ENCODE measurements at places on chromosomes 13 and 19.

DNA sequence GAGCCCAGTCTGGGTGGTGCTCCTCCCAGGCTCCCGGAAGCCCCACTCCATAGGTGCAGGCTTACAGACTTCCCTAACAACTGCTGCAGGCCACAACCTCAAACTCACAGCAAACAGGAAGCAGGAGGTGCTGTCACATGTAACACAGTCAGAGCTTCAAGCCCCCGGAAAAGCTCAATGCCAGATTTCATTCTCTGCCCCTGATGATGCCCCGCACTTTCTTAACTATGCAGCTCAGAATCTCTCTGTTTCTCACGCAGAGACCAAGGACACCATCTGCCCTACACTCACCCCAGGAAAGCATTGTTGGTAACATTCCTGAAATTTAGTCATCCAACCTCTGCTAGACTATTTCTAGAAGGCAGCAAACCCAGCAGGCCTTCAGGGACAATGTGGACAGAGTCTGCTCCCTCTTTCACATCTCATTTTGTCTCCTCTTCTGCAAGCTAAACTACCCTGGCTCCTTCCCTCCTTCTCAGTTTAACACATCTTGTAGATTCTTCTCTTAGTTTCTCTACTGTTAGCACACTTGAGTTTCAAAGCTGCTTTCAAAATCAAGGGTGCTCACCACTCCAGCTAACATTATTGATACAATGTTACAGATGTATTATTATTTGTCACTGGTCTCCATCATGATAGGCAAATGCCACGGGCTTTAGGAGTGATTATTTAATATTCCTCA, 162.5 kb downstream of the KCTD12 start:
- peak; percentile 89 for DNase-seq

GRCh38 chr13:66563076-66563475, 667.1 kb downstream of the PCDH9 start:
- DNase-seq = no peak

GRCh38 chr13:21986602-21987001, 315.7 kb downstream of the FGF9 start:
- peak; percentile 43 for DNase-seq

DNA sequence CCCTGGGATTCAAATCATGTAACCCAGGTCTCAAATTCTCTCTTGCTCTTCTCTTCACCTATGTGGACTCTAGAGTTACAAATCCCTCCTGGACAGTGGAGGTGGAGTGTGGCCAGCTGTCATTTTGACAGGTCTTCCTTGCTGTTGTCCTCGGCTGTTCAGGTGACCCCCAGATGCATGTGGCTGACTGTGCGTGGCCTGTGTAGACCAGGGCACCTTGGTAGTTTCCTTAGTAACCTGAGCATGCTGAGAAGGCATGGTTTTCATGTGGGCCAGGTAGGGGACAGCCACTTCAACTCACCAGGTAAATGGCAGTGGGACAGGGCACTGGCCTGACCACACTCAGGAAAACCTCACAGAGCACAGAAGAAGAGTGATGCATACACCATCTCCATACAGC, 155.0 kb upstream of the TSHZ3 start:
- DNase-seq = no peak

- no peak for DNase-seq
Observed at GRCh38 chr19:1026783-1027649, 608 bp downstream of the CNN2 start.

- DNase-seq = no peak
Observed at GRCh38 chr19:48817585-48818124, 6.8 kb upstream of the BCAT2 start.

GRCh38 chr13:111278743-111279652, 41.4 kb upstream of the TEX29 start:
- DNase-seq = no peak

DNA sequence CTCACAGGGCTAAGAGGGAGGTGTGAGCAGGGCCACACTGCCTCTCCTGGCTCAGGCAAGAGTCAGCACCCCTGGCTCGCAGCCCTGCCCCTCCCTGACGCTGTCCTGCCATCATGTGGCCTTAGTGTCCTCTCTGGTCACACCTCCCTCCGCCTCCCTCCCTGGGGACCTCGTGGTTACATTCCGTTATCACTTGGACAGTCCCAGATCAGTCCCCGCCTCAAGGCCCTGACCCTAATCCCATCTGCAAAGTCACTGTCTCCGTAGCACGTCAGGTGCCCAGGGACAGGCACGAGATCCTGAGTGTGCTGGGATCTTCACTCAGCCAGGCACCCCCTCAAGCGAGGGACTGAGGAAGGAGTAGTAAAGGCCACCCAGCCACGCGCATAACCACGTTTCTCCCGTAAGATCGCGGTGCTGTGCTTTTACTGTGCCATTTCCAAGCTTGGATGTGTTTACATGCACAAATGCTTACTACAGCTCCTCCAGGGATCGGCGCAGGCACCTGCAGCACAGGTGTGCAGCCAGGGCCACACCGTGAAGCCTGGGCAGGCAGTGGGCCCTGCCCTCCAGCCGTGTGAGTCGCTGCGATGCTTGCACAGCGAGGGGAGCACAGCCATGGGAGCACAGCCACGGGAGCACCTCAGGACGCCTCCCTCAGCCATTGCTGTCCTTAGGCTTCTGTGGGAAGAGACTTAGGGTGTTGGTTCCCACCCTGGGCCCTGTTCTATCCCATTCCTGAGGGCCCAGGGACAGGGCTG, 10.7 kb upstream of the TMEM255B start:
- DNase-seq = no peak

DNA sequence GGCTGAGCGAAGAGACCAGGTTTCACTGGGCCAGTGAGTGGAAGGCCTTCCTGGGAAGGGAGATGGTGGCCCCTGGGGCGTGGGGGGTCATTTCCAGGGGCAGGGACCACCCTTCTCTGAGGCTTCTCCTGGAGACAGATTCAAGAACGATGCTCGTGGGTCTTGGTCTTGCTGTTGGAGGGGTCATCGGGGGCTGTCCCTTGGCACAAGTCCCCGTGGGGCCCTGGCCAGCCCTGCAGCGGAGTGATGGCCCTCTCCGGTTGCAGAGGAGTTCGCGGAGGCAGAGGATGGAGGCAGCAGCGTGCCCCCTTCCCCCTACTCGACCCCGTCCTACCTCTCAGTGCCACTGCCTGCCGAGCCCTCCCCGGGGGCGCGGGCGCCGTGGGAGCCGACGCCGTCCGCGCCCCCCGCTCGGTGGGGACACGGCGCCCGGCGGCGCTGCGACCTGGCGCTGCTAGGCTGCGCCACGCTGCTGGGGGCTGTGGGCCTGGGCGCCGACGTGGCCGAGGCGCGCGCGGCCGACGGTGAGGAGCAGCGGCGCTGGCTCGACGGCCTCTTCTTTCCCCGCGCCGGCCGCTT, 4.8 kb downstream of the TTC9B start:
- DNase-seq = no peak

- DNase-seq = no peak
Observed at GRCh38 chr19:47475465-47475864, 3.8 kb upstream of the SLC8A2 start.

- peak; percentile 9 for DNase-seq
Observed at GRCh38 chr13:26498656-26499601, 58.6 kb upstream of the WASF3 start.

DNA sequence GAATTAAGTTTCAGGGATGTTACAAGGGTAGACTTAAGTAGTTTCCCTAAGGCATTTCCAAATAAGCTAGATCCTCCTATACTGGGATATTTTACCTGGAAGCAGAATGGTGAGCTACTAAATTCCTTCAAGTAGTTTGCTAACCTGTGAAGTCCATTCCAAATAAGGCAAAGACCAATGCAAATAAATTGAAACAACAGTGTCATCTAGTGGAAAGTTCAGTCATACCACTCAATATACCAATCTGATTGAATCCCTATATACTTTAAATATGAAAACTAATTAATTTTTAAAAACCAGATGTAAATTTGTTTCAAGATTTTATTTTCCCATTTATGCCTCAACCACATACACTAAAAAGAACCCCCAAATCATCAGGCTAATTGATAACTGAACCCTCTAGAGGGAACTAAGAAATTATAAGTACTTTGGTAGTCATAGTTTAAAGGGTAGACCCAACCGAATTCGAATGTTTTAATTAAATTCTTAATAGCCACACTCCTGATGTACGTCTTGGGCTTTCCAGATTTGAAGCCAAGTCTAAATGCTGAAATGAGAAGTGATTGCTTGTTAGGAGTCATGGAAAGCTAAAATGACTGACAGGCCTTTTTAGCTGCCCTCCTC, 223.7 kb downstream of the TBC1D4 start:
- peak; percentile 55 for DNase-seq

- peak; percentile 100 for DNase-seq
Observed at GRCh38 chr19:58543826-58544590, at the start of gene TRIM28. Gene TRIM28 (plus strand): TSS chr19:58544064. CDS start chr19:58544758, 694 bp downstream.

DNA sequence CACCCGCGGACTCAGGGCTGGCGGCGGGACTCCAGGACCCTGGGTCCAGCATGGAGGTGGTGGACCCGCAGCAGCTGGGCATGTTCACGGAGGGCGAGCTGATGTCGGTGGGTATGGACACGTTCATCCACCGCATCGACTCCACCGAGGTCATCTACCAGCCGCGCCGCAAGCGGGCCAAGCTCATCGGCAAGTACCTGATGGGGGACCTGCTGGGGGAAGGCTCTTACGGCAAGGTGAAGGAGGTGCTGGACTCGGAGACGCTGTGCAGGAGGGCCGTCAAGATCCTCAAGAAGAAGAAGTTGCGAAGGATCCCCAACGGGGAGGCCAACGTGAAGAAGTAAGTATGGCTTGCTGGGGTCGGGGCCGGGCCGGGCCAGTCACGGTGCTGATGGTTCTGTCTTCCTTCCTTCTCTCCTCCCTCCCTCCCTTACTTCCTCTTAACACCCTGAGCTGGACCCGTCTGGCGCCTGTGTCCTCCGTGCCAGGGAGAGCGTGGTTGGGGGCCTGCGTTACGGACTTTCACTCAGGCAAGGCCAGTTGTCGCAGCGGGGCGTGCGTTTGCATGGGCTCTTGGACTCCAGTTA, 1.4 kb downstream of the STK11 start:
- DNase-seq = no peak

DNA sequence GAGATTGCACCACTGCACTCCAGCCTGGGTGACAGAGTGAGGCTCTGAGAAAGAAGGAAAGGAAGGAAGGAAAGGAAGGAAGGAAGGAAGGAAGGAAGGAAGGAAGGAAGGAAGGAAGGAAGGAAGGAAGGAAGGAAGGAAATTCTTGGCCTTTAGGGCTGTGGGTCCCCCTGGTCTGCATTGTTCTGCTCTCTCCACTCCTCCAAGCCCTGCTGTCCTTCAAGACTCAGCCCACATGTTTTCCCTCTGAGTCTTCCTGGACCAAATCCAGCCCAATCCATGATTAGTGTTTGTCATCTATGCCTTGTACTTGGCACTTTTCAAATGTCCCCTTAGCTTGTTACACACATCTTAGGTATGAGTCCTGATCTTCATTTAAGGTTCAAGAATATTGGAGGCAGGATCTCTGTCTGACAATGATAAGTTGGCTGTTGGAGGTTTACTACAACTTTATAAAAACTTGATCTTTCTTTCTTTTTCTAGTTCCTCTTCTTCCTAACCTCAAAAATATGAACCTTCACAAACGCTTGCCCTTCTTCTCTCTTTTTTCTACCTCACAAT, 48.8 kb upstream of the INTS6 start:
- DNase-seq = peak; percentile 34

GRCh38 chr13:110597041-110597689, 18.2 kb upstream of the NAXD start:
- no peak for DNase-seq

- DNase-seq = no peak
Observed at GRCh38 chr13:100275746-100276145, 186.9 kb downstream of the PCCA start.

GRCh38 chr13:112325142-112325808, 50.9 kb upstream of the SPACA7 start:
- no peak for DNase-seq

- no peak for DNase-seq
Observed at GRCh38 chr13:109093998-109094397, 464.6 kb downstream of the MYO16 start.

- no peak for DNase-seq
Observed at GRCh38 chr19:31988256-31988655, 357.2 kb upstream of the ZNF507 start.

GRCh38 chr13:114143806-114144605, 11.6 kb upstream of the RASA3 start:
- no peak for DNase-seq

DNA sequence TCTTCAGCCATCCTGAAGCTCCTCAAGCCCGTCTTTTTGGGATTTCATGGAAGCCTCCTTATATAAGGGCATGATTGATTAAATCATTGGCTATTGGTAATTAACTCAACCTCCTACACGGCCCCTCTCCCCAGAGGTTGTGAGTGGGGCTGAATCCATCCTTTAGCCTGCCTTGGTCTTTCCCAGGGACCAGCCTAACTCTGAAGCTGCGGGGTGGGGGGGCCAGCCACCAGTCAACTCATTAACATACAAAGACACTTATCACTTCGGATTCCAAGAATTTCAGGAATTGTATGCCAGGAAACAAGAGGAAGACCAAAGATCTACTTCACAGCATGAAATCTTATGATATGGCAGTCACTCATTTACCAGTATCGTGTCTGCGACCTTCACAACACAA, 9.9 kb downstream of the COL4A1 start:
- no peak for DNase-seq

DNA sequence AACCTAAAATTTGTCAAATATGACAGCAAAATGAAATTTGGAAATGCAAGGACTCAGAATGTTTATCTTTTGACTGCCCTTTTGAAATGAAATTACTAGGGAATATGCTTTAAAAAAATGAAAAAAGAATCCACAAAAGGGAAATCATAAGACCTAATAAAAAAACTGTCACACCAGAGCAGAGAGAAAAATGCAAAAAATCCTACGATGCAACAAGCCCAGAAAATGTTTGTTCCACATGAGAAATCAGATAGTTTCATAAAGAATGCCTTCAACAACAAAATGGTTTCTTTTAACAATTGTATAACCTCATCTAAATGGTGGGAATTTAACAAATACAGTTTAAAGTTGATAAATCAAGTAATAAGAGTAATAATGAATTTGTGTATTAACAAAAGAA, 8.0 kb downstream of the LPAR6 start:
- DNase-seq = no peak

- no peak for DNase-seq
Observed at GRCh38 chr13:46621133-46621532, 68.2 kb downstream of the LRCH1 start.

- no peak for DNase-seq
Observed at GRCh38 chr13:27188239-27188638, 16.6 kb upstream of the USP12 start.

DNA sequence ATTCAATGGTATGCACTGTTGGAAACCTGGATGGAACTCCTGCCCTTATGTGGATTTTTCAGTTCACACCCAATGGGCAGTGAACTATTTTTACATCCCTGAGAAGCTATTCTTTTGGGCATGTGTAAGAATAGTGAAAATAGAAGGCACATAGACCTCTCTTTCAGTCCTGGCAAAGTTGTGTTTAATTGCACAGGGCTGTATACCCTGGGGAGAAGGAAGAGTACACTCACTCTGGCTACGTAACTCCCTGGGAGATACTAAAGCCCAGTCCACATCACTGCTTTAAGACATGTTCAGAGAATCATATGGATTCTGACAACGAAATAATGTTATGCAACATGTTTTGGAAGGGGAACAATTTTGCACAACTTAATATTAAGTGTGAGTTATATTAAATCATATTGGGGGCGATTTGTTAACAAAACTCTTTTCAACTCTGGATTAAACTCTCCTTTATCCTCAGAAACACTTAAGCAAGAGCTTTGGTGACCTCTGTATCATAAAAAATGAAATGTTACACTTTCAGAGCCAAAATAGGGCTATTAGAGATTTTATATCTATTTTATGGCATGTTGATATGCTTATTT, 166.1 kb downstream of the DCT start:
- DNase-seq = no peak

GRCh38 chr19:55667511-55667910, 7.5 kb upstream of the EPN1 start:
- DNase-seq = no peak

Data from mesenchymal stem cell (in vitro differentiated cells and primary cell).